SK-MEL-5 (cell line): ENCODE measurements at places on chromosomes 2 and 18.
A peak's percentile ranks its signal among the peaks of the same experiment; 100 is the strongest.

DNA sequence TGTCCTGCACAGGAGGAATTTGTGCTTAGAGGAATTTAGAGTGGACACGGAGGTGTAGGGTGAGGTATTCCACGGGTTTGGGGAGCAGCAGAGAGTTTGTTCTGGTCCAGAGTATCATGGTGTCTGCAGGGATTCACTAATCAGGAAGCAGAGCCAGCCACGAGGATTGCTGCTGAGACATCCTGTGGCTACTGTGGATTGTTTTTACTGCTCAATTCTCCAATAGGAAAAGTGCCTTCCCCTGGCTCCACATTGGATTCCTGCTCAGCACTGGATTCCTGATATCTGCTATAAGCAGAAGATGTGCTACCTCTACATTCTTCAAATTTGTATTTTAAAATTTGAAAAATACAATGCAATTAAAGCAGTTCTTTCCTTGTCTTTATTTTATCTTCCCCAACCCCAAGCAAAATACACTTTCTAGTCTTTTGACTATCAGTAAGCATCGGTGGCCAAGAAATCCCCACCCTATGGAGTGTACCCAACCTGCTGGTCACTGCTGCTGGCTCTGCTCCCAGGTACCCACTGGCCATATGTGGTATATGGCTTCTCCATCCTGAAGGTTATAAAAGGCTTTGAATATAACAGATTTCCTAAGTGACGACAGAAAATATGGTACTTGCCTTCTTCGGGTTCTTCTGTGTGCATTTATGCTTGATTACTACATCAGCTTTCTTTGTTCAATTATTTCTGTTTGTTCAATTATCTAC lies 1403.0 kb upstream of the NXPH2 start:
- DNase-seq, result no peak

GRCh38 chr2:39024833-39025232 lies 96.0 kb downstream of the SOS1 start:
- DNase-seq, result no peak

DNA sequence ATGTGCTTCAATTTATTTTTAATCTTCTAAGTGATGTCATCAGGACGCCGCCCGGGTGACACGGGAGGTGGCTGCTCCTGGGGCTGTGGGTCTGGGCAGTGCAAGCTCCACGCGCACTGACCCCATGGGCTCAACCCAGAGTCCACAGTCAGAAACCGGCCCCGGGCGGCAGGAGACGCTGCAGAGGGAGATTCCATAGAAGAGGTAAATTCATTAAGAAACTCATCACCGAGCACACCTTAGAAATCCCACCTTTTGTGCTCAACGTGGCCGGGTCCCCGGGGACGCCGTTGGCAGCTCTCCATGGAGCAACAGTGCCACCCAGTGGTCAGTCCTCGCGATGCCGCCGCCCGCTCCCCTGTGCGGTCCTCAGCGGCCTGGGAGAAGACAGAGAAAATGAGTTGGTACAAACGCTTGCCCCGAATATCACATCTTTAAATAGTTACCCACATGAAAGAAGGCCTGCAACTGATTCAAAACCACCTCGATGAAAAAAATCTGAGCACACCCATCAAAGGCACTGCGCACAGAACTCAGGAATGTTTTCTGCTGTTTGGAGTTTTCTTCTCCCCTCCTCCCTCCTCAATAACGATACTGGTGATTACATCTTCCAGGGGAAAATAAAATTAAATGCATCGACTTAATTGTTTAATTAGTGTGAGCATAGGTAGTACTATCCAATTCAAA lies 92.6 kb downstream of the CMPK2 start:
- peak; percentile 53 for DNase-seq

DNA sequence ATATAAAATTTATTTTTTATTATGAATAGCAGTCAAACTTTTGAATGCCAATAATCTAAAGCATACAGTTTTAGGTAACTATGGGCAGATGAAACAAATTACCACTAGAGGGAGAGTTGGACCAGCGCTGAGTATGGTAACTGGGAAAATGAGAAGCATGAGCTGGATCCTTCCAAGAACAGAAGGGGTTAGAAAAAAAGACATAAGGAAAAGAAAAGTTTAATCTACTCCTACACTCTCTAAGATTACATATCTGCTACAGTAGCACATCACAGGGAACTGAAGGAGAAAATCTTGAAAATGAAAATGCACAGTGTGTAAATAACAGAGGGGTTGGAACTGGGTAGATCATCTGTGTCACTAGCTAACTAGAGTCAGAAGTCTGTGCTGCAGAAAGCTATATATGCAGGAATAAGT lies 15.5 kb downstream of the REG3G start:
- peak; percentile 68 for DNase-seq

- no peak for DNase-seq
Observed at GRCh38 chr2:110727923-110728322, 4.5 kb upstream of the ACOXL start.

DNA sequence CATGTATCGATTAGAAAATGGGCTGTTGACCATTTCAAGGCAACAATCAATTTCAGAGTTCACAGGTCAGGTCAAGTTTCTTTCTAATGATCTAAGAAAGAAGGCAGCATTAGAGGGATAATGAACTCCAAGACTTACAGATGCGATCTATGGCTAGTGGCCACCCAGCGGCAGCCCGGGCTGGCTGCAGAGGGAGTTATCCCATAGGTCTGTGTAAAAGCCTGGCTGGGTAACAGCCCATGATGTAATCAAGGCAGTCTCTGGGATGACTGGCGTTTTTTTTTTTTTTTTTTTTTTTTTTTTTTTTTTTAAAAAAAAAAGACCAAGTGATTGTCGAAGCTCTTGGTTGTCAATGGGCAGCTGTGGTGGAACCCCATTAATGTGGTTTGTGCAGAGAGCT lies 171.1 kb upstream of the SKOR2 start:
- DNase-seq, result peak; percentile 68

DNA sequence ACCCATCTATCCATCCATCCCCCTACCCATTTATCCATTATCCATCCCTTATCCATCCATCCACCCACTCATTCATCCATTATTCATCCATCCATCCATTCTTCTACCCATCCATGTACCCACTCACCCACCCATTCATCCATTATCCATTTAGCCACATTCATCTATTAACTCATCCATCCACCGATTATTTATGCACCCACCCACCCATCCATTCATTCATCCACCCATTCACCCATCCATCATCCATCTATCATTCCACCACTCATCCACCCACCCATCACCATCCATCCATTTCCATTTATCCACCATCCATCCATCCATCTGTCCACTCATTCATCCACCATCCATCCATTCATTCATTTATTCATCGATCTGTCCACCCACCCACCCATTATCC lies 137.4 kb upstream of the CTDP1 start:
- DNase-seq, result no peak

DNA sequence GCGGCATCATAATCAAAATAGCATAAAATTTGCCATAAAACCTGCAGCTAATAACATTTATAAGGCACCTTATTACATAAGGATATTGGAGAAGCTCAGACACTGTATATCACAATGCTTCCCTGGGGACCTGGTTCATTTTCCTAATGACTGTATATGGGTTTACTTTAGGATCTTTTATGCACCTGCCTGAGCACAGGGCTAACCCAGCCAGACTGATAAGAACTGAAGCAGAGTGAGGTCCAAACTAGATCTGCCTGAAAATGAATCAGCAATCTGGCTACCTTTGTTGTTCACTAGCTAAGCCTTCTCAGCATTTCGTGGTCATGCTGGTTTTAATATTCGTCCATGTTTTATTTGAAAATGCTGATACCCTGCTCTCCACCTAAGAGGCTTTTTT lies 1922.3 kb upstream of the CELF4 start:
- no peak for DNase-seq

GRCh38 chr2:239934571-239935171 lies 90.5 kb downstream of the NDUFA10 start:
- DNase-seq, result peak; percentile 49

- DNase-seq, result no peak
Observed at GRCh38 chr2:179675435-179675834, 186.0 kb downstream of the ZNF385B start.

DNA sequence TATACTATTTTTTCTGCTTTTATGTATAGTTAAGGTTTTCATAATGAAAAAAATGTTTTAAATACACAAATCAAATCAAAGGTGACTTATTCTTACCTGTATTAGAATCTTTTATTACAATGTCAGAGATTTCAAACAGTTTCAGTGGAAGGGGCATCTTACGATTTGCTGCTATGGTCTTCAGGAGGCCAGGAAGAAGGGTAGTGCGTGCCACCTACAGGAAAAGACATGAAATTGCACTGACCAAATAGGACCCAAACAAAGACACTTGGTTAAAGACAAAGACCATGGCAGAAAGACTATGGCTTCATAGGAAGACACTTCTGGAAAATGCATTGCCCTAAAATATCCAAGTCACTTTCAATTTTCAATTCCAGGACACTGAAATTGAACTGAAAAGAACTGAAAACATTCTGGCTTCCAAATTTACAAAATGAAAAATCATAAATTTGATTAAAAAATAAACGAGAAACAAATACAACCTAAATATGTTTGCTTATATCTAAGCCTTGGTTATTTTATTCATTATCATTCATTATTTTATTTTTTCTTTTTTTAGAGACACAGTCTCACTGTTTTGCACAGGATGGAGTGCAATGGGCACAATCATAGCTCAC lies 42.1 kb downstream of the FARSB start:
- peak; percentile 74 for DNase-seq

DNA sequence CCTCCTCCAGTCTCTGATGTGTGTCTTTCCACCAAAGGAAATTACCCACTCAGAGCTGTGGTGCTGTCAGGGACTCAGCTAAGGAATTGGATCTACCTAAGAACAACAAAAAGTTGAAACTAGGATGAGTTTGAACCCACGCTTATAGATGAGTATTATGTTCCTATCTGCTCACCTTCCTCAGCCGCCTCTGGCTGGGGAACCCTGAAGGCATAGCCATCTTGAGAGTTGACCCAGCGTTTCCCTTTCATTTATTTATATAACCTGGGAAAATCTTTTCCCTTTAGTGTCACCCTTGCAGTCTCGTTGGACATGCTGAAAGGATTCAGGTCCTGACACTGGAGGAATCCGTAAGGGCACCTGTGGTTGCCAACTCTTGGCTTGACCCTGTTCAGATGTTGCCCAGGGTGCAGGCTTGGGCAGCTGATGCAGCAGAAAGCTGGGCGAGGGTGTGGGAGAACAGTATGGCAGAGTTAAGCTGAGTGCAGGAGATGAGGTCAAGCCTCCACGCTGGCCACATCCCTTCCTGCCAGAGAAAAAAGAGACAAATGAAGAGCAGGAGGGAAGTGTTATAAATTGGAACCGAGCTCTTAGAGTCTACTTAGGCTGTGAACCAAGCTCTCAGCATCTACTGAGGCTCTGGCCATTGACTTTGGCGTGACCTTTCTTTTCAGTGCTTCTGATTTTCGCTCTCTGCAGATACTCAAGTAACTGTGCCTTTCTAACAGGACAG lies 1.9 kb downstream of the CDH20 start:
- no peak for DNase-seq

DNA sequence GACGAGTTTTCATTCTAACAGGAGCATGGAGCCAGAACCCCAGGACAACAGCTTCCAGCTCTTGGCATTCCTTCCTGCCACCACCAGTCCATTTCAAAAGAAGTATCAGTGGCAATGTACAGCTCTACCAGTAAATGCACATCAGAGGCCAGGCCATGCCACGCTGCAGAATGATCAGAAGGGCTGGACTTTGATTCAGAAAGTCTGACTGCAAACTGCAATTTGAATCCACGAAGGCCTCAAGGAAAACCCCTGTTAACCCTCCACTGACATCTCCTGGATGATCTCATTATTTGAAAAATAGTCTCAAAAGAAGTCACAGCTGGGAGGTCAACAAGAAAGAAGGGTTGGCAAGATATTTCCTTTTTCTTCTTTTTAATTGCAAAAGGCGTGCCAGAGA lies 119.2 kb downstream of the MYO5B start:
- no peak for DNase-seq

DNA sequence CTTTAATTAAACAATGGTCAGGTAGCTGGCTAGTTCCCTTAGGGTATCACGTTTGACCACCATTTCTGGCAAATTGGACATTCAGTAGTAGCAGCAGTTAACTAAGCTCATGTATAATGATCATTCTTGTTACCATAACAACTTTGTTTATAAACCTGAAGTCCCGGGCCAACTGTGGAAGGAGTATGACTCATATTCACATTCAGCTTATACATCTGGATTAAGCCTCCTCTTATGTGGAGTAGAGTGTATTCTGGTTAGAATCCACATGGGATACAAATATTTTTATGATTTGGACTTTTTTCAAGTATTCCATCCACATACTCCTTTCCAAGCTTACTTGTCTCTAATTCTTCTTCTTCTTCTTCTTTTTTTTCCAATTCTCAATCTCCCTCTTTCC lies 70.3 kb upstream of the ZSWIM2 start:
- DNase-seq, result no peak

GRCh38 chr2:224591220-224591619 lies 6.1 kb upstream of the CUL3 start:
- no peak for DNase-seq

- no peak for DNase-seq
Observed at GRCh38 chr2:28842042-28842441, 28.1 kb downstream of the TRMT61B start.

DNA sequence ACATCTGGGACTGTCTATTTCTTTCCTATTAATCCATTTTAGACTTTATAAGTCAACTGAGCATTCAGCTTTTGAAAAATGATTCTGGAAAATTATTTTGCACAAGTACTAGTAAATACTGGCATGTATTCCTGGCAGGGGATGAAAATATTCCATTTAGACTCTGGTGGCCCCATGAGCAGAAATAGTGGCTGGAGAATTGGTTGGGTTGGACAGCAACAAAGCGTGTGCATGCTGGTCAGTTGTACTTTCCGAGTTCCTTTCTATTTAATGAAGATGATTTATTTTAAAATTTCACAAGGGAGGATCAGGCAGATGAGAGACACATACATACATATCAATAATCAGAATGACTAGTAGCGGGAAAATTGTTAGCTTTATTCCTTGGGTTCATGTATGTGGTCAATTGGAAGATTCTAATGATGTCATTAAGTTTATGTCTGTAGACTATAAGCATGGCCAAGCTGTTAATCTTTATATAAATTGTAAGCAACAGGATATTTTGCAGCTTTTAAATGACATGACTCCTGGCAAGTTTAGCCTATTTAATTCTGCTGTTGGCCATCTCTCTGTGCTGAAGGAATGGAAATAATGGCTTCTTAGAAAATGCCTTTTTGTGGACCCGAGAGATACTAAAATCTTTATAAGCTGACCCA lies 541.6 kb downstream of the SLC4A3 start:
- no peak for DNase-seq

GRCh38 chr18:35588995-35589394 lies 7.5 kb downstream of the GALNT1 start:
- no peak for DNase-seq

DNA sequence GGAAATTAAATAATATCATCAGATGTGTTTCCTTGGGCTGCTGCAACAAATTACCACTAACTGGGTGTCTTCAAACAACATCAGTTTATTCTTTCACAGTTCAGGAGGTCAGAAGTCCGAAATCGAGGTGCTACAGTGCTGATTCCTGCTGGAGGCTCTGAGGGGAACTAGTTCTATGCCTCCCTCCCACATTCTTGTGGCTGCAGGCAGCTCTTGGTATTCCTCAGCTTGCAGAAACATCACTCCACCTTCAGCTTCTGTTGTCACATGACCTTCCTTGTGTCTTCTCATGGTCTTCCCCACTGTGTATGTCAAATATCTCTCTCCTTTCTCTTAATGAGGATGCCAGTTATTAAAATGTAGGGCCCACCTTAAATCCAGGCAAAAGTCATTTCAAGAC lies 29.3 kb upstream of the DCC start:
- DNase-seq, result no peak
